ENCODE measurements at places on chromosomes 7 and 10.

GRCh38 chr7:10473569-10473968 is 500.1 kb upstream of the PHF14 start:
- DNase-seq = no peak

DNA sequence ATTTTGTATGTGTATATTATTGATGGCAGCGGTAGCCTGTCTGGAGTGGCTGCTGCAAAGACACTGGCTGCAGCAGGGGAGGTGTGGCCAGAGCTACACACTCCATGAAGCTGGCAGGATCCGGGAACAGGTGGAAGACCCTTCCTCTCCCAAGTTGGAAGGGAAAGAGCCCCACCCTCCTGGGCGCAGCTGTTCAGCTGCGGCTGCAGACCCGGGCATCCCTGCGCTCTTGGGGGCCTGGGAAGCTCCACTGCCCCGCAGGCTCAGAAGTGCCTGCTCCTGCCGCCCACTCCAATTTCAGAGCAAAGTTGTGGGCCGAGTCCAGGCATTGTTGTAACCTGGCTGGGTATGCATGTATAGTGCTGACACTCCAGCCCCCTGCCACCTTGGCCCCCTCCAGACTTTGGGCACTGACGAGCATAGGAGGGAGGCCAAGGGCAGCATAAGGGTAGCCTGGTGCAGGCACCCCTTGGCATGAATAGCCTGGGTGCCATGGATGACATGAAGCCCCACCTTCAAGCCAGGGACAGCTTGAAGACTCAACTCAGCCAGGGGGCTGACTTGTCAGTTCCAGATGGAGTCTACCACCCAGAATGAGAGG is 90.7 kb upstream of the TMEM168 start:
- DNase-seq = no peak

GRCh38 chr10:4670737-4671136 is 155.3 kb upstream of the AKR1E2 start:
- peak; percentile 89 for DNase-seq

GRCh38 chr7:85175217-85175616 is 11.6 kb downstream of the SEMA3D start:
- no peak for DNase-seq

DNA sequence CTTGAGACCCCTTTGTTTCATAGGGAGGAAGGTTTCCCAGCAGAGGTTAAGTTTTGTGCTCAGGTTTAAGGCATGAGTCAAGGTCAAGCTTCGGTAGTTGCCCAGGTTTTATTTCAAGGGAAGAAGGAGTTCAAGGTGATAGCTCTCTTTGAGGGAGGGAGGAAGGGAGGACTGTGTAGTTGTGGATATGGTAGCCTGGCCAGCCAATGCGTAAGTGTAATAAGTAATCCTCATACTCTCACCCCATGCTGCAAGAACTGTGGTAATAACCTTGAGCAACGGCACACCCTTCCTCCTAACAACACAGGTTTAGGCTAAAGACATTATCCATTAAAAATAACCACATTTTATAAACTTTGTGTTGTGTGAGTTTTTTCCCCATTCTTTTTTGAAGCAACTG is 478.9 kb downstream of the KCNMA1 start:
- no peak for DNase-seq

- no peak for DNase-seq
Measured at GRCh38 chr10:23474626-23475025, 35.8 kb downstream of the OTUD1 start.

DNA sequence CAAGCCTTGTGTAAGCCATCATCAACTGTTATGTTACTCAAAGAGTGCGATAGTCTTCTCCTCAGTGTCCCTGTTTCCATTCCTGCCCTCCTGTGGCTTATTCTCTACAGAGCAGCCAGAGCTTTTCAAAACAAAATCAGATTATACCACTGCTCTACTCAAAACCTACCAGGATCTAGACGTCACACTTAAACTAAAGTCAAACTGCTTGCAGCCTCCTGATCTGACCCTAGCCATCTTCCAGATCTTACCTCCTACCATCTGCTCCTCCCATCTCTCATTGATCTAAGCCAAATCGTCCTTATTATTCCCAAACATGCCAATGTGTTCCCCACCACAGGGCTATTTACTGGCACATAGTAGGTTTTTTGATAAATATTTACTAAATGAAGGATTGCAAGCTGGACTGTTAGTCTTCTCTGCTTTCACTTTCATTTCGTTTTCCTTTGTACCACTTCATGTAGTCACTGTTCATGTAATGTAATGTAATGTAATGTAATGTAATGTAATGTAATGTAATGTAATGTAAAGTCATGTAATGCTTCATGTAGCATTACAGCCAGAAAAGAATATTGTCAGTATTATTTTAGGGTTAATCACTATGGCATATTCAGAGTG is 116.1 kb downstream of the GPR37 start:
- no peak for DNase-seq

GRCh38 chr7:131921016-131921415 is 364.6 kb upstream of the PODXL start:
- DNase-seq = peak; percentile 27

DNA sequence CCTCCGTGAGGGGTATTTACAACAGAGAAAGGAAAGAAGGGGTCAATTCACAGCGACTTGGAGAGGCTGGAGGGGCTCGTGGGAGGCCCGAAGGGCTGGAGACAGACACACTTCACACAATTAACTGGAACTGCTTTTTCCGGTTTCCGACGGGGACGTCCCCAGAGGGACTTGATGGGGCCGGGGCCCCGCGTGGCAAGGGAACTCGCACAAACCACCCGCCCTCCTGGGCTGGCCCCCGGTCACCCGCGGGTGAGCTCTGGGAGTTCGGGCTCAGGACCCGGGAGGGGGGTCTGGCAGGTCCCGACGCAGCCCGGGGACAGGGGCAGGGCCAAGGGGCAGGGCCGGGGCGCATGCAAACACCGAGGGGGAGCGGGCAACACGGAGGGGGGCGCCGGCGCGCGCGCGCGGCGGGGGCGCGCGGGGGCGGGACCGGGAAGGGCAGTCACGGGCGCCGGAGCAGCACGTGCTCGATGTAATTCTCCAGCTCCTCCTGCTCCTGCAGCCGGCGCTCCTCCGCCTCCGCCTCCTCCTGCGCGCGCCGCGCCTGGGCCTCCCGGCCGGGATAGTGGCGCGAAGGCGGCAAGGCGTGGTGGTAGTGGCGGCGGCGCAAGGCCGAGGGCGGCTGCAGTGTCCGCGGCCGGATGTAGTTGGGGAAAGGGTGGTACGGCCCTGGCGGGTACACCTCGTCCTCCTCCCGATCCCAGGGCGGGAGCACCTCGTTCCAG is 2.7 kb downstream of the VGF start:
- DNase-seq = no peak

- no peak for DNase-seq
Measured at GRCh38 chr7:22574754-22575520, 74.9 kb upstream of the STEAP1B start.

DNA sequence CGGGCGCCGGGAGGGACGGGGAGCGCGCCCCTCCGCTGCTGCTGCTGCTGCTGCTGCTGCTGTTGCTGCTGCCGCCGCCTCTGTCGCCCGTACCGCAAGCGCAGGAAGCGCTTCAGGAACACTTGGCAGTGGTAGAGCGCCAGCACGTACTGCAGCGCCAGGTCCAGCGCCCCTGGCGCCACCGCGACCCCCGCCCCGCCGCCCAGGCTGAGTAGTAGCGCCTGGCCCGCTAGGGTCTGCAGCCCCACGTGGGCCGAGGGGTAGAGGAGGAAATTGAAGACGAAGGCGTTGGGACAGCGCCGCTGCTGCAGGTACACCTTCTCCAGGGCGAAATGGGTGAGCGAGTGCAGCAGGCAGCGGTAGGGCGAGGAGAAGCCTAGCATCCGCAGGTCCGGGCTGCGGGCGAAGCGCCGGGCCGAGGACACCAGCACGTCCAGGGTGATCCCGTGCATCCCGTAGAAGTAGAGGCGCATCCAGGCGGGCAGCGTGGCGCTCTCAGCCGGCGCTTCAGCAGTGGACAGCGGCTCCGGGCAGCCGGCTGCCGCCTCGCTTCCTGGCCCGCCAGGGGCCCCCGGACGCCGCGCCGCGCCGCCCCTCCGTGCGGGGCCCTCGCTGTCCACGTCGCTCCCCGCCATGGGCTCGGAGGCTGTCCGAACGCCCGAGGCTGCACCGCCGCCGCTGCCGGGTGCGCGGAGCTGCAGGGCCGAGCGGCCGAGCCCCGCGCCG is at the start of gene TMEM229A:
TSS of gene TMEM229A (minus strand) at position 699 of the 726 bp plus-strand sequence. CDS start at position 635, 64 bp downstream.
- peak; percentile 12 for DNase-seq

DNA sequence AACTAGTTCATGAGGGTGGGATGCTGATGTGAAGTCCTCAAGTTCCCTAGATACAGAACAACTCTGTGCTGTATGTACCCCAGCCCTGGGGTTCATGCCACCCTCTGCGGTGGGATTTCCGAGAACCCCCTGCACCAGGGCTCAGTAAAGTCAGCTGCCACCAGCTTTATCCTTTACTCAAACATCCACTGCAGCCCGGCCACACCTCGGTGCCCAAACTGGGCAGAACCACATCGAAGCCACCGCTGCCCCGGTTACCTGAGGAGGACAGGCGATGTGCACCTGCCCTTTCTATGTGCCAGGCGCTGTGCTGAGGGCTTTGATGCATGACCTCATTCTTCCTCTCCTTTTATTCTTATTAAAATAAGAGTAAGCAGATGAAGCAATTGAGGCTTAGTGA is 9.9 kb upstream of the CALML5 start:
- no peak for DNase-seq

GRCh38 chr7:46589286-46589685 is 668.2 kb upstream of the IGFBP3 start:
- no peak for DNase-seq

DNA sequence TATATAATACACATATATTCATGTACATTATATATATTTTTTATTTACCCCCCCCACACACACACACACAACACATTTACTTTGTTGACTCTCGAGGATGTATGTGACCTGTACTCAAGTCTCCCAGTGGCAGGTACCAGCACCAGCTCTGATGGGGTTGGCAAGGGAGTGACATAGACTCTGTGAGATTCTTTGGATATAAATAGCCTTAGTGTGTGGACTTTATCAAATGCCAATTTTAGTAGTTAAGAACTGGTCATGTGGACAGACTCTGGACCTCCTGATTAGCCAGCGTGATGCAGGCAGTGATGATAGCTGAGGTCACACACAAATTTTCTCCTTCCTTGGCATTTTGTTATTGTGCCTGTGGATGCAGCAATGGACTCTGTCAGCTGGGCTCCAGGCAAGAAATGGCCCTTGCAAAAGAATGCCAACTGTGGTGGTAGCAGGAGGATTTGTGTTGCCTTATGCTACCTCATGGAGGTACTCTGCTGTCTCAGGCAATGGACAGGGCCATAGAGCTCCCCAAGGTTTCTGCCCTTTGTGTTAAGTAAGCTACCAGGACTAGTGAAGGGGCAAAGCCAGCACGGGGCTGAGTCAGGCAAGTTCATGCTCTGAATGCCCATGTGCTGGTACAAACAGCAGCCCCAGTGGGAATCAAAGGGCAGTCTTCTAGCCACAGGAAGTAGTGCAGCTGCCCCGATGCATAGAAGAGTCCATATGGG is 224.6 kb upstream of the ZWINT start:
- DNase-seq = no peak

GRCh38 chr7:128891110-128891941 is 19.2 kb downstream of the KCP start:
- DNase-seq = no peak

DNA sequence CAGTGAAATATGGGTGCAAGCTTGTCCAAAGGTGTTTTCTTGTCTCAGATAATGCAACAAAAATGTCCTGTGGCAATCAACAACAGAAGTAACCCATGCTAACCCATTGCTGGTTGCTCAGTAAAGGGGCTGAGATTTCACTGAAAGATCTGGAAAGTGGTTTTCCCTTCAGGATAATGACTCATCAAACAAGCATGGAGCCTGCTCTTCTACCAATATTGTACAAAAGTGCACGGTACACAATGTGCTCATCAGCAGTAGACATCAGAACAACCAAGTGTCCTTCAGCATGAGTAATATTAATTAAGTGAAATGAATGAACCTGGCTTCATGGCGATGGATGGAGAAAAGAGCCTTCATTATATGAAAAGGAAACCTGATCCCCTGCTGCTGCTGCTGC is 287.1 kb upstream of the NEBL start:
- DNase-seq = peak; percentile 85

DNA sequence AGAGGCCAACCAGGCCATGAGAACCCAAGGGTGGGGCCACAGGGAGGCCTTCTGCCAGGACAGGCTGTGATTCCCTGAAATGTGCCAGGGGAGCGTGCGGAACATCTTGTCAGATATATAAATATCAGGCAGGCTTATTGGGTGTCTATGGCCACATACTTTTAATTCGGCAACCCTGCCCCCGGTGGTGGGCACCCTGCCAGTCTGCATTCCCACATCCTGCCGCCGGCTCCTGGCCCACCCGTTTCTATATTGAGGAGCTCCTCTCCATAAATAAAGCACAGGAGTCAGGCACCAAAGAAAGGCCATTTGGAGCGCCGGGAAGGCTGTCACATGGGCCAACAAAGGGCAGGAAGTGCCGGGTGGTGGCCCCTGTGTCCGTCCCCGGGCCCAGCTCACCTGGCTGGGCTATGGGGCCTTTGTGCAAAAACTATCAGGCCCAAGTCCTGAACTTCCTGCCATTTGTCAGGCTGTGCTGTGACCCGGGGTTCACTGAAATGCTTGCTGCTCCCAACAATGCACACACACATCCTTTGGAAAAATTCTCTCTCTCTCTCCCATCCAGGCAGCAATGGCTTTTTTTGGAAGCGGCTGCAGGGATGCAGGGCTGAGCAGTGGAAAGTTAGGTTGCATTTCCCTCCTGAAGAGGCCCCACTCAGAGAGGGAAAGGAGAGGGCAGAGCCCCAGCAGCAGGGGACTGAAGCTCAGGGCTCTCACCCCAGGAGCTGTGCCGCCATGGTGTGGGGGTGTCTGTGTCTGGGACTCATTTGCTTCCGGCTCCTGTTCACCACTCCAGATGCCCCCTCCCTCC is 25.0 kb upstream of the PODXL start:
- DNase-seq = no peak

- DNase-seq = peak; percentile 65
Measured at GRCh38 chr10:120221873-120222485, 235.0 kb upstream of the PLPP4 start.

DNA sequence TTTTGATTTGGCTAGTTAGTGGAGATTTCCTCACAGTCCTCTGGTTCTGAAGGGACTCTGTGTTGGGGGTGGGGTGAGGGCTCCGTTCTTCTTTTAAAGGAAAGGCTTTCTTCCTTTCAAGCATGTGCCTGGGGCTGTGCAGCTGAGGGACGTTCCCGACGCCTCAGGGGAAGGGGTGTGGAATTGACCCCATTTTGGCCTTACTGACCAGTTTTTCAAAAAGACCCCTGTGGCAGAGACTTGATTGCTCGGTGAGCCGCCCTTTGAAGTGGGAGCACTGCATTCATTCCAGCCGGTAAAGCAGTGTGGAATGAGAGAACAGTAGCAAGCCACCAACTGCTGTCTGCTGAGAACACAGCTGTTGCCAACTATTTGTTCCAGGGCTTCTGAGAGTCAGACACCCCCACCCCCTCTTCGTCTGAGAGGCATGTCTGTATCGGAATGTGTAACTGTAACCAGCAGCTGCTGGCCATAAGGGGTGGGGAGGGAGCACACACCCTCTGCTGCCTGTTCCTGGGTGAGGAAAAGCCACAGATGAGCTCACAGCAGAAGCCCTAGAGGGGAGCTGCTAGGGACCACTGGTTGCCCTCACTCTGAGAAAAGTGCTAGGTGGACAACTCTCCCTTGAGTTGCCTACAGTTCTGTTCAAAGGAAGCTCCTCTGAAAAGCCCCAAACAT is 33.2 kb downstream of the WBP1L start:
- DNase-seq = peak; percentile 91

- DNase-seq = no peak
Measured at GRCh38 chr10:132748545-132749370, 37.2 kb downstream of the NKX6-2 start.

- no peak for DNase-seq
Measured at GRCh38 chr7:127150543-127150942, 102.2 kb downstream of the GRM8 start.

Measured in foreskin keratinocyte (primary cell).